Neural cell (in vitro differentiated cells): ENCODE measurements at places on chromosomes 3 and 15. TPM values are rescaled to one million over a fixed set of nuclear protein-coding genes. Genes with fewer than 3 reads are reported as not detected.

The CHDH gene
- 0.06 and 0.17 TPM in 2 replicates for polyA plus RNA-seq

The TUSC7 gene
- not detected in 2 replicates for polyA plus RNA-seq

The FOXL2NB gene
- polyA plus RNA-seq, result not detected in 2 replicates

The HCN4 gene
- polyA plus RNA-seq, result 4.0 and 4.5 TPM in 2 replicates

The HRG gene
- polyA plus RNA-seq, result not detected in 2 replicates

The GNAT1 gene
- not detected in 2 replicates for polyA plus RNA-seq

The IFT80 gene
- polyA plus RNA-seq, result 59.9 and 61.0 TPM in 2 replicates

The SKOR1 gene
- polyA plus RNA-seq, result 0.81 and 0.94 TPM in 2 replicates

The COL6A6 gene
- polyA plus RNA-seq, result not detected in 2 replicates

The MYZAP gene
- 0.16 TPM in 1 of 2 replicates, not detected in the other for polyA plus RNA-seq

The TTC23 gene
- 6.2 and 13.3 TPM in 2 replicates for polyA plus RNA-seq

The LRRC31 gene
- not detected in 2 replicates for polyA plus RNA-seq

The TCTA gene
- 17.1 and 23.5 TPM in 2 replicates for polyA plus RNA-seq

The SH2D7 gene
- not detected in 2 replicates for polyA plus RNA-seq

The LRTM1 gene
- not detected in 2 replicates for polyA plus RNA-seq

The KLHL18 gene
- polyA plus RNA-seq, result 36.6 and 37.0 TPM in 2 replicates

The DLEC1 gene
- 0.25 and 0.44 TPM in 2 replicates for polyA plus RNA-seq

The CPN2 gene
- not detected in 2 replicates for polyA plus RNA-seq

The SCG5 gene
- 112 and 116 TPM in 2 replicates for polyA plus RNA-seq

The MUC4 gene
- polyA plus RNA-seq, result not detected in 2 replicates

The CHST14 gene
- polyA plus RNA-seq, result 0.56 and 0.71 TPM in 2 replicates

The HGD gene
- polyA plus RNA-seq, result 1.3 TPM in 1 of 2 replicates, not detected in the other
